Cortex of kidney (tissue), 1 donor: ENCODE measurements at places on chromosomes 3 and 15.

- DNase-seq: no peak
Observed at GRCh38 chr15:27993544-27993943, 105.6 kb downstream of the OCA2 start.

- DNase-seq: no peak
Observed at GRCh38 chr3:149442851-149443544, 31.5 kb upstream of the TM4SF4 start.

DNA sequence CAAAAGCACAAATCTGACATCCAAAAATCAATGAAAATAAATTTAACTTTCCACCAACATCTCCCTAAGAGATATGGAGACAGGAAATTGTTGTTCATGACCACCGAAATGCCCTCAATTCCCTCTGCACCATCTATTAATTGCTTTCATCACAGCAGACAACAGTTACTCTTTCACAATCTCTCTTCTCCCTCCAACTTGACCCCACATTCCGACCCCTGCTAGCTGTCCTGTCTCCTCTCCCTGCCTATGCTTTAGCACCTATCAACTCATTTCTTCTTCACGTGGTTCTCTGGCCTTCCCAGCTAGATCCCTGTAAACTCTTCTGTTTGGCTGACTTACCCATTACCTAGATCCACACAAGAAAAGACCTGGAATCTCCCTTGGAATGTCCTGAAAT lies 173.9 kb upstream of the ADAMTS9 start:
- DNase-seq: no peak

DNA sequence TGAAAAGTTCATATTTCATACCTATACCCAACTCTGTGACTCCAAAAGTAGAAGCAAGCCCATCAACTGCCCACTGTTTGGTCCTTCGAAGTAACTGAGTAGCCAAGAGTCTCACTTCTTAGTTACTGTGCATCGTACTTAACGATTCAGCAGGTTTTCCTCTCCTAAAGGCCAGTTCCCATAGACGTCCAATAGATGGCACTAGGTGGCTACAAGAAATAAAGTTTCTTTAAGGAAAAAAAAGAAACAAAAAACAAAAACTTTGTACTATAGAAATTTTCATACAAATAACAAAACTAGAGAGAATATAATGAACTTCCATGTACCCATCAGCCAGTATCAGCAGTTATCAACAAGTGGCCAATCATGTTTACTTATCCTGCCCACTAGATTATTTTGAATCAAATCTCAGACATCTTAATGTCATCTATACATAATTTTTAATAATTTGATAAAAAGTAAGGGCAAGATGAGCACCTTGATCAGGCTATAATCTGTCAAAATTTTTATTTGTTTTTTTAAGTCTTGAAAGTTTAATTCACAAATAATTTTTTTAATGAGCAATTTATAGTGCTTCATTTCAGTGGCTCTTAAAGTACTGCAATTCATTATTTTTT lies 63.8 kb upstream of the ACP3 start:
- DNase-seq: no peak

- no peak for DNase-seq
Observed at GRCh38 chr3:76383781-76384180, 598.4 kb upstream of the ZNF717 start.

GRCh38 chr3:172125963-172126457 lies 86.6 kb downstream of the FNDC3B start:
- no peak for DNase-seq
